ENCODE measurements at places on chromosomes 2 and 18.

- DNase-seq: no peak
Measured at GRCh38 chr18:35114305-35114704, 73.1 kb downstream of the MAPRE2 start.

DNA sequence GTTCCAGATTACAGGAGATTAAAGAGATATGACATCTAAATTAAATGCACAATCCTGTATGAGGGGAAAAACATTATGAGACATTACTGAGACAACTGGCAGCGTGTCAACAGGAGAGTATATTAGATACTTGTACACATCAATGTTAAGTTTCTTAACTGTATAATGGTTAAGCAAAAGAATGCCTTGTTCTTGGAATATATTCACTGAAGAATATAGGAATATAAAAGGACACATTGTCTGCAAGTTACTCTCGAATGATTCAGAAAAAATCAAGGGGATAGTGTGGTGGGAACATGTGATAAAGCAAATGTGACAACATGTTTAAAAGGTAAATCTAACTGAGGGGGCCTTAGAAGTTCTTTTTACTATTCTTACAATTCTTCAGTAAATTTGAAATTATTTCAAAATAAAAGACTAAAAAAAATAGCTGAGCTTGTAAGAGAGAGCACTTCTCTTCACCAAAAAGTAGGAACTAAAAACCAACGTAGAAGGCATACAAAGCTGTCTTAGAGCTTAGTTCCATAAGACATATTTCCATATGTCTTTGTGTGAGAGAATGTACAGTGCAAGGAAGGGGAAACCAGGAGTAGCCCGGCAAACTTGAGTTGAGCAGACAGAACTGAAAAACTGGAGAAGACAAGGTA, 7.5 kb downstream of the WDPCP start:
- DNase-seq: no peak

DNA sequence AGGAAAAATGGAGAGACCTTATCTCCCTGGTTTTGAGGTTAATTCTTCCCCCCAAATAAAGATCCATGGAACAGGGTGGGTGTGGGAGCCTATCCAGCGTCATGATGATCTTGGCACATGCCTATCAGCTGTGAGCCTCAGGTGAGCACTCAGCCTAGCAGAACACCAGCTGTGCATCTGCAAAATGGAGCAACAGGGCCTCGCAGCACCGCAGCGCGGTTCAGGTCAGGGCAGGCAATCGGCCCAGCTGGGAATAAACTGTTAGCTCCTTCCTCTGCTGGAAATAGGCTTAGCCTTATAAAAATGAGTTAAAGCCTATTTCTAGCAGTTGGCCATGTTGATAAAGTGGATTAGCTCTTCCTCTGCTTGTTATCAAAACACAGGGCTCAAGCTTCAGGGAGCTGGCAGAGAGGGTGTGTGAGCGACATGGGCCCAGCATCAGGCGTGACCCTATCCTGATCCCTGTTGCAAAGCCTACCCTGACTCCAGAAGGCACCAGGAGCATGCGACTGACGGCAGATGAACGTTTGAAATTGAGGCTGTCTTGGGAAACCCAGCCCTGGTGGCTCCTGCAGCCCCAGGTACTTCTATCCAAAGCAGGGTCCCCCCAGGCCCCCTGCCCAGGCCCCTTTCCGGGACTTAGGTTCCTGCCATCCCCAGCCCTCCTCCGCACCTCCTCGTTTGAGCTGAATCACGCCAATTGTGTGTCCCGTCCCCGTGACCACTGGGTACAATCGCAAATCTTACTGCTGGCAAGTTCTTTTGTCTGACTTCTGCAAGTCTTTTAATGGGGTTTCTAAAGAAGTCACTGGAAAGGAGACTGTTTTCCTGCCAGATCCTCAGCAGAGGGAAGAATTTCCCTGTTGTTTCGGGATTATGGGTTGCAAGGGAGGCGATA, 35.4 kb downstream of the ARHGEF4 start:
- no peak for DNase-seq

DNA sequence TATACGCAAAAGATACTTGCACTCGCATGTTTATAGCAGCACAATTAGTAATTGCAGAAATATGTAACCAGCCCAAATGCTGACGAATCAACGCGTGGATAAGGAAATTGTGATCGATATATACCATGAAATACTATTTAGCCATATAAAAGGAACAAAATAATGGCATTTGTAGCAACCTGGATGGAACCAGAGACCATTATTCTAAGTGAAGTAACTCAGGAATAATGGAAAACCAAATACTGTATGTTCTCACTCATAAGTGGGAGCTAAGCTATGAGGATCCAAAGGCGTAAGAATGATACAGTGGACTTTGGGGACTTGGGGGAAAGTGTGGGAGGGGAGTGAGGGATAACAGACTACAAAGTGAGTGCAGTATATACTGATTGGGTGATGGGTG, 1008.0 kb upstream of the CRIM1 start:
- no peak for DNase-seq

- DNase-seq: no peak
Measured at GRCh38 chr2:55898386-55899040, 25.1 kb downstream of the EFEMP1 start.

GRCh38 chr2:130019402-130019801, 39.9 kb downstream of the RAB6C start:
- no peak for DNase-seq

- DNase-seq: no peak
Measured at GRCh38 chr18:2979129-2979528, 33.8 kb downstream of the LPIN2 start.

DNA sequence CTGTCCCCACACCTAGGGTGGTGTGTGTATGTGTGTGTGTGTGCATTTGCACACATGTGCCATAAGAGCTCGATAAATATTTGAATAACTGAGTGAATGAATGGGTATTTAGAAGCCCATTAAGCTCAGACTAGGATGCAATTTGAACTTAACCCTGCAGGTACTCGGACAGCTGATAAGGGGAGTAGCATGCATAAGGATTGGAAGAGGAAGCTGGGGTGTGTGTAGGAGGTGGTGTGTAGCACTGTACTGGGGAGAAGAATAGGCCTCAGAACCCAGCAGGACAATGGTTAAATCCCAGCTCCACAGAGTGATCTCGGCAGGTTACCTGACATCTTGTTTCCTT, 1.8 kb upstream of the KCNF1 start:
- DNase-seq: no peak

- DNase-seq: no peak
Measured at GRCh38 chr2:217610401-217610814, 392.4 kb downstream of the TNS1 start.

GRCh38 chr2:232292395-232293154, 86.0 kb upstream of the ALPP start:
- DNase-seq: no peak

GRCh38 chr18:76350134-76351025, 144.7 kb downstream of the ZNF516 start:
- DNase-seq: no peak

All from GM04503 (cell line).